ENCODE measurements at places on chromosomes 11 and 22. TPM values are rescaled to one million over a fixed set of nuclear protein-coding genes. Genes with fewer than 3 reads are reported as not detected.

OR4B1 gene
- total RNA-seq = not detected

DNA sequence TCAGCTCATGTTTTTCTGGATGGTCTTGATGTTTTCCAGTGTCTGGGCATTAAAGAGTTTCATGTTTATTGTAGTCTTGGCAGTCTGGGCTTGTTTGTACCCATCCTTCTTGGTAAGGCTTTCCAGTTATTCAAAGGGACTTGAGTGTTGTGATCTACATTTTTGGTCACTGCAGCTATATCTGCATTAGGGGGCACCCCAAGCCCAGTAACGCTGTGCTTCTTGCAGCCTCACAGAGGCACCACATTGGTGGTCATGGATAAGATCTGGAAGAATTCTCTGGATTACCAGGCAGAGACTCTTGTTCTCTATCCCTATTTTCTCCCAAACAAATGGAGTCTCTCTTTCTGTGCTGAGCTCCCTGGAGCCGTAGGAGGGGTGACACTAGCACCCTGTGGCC lies 451.5 kb upstream of the FAT3 start:
- DNase-seq = no peak

- no peak for DNase-seq
Observed at GRCh38 chr11:74418509-74418895, 20.3 kb upstream of the PGM2L1 start.

- no peak for DNase-seq
Observed at GRCh38 chr11:106152824-106153223, 75.4 kb downstream of the AASDHPPT start.

DNA sequence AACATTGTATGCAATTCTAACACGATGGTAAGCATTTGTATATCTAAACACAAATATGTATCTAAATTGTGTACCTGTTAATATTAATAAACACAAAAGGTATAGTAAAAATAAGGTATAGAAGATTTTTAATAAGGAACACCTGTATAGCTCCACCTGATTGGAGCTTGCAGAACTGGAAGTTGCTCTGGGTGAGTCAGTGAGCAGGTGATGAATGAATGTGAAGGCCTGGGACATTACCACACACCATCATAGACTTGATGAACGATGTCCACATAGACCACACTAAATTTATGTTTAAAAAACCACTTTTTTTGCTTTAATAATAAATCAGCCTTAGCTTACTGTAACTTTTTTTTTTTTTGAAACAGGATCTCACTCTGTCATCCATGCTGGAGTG lies 97.6 kb upstream of the CLMP start:
- DNase-seq = no peak
